HT1080 (cell line): ENCODE measurements at places on chromosomes 3 and 15.

GRCh38 chr3:116139641-116140040 is 305.6 kb downstream of the LSAMP start:
- peak; percentile 75 for DNase-seq

GRCh38 chr3:43994657-43995546 is 246.8 kb upstream of the TOPAZ1 start:
- DNase-seq: no peak

- no peak for DNase-seq
Observed at GRCh38 chr3:53836084-53836872, 9.9 kb downstream of the CHDH start.

- no peak for DNase-seq
Observed at GRCh38 chr3:73107676-73108187, 46.3 kb downstream of the EBLN2 start.

GRCh38 chr3:169509359-169509758 is 154.2 kb downstream of the MECOM start:
- DNase-seq: no peak

GRCh38 chr15:67047149-67047661 is 18.2 kb upstream of the SMAD3 start:
- no peak for DNase-seq

DNA sequence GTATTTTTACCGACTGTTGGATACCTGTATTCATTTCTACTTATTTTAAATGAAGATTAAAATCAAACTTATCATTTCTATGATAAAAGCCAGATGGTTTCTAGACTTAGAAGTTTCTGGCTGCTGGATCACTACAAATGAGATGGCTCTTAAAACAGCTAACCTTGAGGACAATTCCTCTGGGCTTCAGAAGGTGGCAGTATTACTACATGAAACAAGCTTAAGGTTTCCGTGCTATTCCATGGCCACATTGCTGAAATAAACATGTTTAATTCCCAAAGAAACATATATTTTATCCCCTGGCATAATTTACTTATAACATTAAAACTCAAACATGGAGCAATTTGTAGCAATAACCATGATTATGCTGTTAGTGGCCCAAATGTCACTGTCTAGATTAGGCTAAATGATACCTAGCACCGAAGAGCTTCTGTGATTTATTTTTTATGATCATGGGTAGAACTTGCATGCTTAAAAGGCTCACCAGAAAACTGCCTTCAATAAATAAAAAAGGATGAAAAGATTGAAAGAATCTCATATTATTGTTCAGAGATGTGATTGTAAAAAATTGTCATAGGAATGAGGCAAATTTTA is 204.0 kb upstream of the NANOGP8 start:
- DNase-seq: peak; percentile 41

DNA sequence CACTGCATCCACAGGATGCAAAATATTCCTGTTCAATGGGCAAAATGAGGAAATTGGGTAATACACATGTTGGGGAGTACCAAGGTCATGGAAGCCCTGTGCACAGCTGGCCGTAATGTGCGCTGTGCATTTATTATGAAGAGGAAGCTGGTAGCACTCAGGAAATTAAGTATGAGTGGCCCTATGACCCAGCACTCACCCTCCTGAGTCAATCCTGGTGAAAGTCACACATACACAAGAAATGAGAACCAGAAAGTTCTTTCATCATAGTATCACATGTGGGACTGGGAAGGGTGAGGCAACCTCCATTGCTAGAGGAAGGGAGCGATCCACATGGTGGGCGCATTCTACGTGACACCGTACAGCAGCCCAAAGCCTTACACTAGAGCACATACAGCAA is 11.4 kb upstream of the PRR20G start:
- no peak for DNase-seq

- DNase-seq: no peak
Observed at GRCh38 chr15:56086566-56086965, 93.2 kb upstream of the NEDD4 start.

DNA sequence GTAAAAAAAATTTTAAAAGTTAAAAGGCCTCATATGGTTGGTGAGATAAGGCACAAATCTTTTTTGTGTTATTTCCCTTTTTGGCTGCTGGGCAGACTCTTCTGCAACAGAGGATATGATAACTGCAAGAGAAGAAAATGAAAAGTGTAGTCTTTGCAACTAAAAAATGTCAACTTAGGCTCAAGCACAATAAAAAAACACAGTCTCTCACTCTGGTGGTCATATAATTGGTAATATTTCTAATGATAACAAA is 15.4 kb downstream of the COMMD2 start:
- DNase-seq: no peak

DNA sequence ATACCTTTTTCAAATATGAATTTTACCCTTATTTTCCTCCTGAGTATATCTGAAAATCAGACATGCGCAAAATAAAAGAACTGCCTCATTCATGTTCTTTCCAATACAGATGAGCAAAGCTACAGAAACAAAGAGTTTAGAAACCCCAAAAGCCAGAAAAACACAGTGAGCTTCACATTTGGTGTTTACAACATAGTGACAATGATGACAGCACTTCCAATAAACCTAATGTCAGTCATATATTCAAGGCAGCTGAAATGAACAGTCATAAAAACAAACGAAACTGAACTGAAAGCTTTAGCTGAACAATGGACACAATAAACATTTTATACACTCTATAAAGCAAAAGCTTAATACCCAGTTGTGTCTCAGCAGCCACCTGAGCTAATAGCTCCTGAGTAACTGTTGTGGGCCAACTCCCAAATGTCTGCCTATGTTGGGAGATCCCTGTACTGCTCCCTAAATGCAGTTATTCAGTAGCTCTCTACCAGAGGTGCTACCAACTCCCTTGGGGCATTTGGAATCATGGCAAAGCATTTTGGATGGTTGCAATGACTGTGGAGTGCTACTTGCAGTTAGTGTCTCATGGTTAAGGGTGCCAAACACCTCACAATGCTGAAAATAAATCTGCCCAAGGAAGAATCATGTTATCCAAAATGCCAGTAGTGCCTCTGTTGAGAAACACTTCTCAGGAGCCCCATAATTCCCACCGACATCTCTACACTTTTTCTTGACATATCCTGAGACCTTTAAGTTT is 131.5 kb downstream of the TGFBR2 start:
- no peak for DNase-seq

DNA sequence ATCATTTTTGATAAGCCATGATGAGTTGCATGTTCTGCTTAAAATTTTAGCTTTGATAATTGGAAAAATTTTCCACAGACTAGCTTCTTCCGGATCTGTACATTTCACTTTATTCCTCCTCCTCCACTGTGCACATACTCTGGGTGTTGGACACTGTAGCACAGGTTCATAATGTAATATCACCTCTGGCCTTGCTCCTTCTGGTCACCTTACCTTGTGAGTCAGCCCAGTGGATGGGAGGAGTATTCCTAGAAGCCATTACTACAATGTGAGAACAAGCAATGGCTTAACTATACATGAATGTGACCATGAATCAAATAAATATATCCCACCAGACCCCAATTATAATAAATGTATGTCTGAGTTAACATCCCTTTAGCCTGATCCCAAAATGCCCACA is 6.1 kb upstream of the CDCP1 start:
- no peak for DNase-seq

DNA sequence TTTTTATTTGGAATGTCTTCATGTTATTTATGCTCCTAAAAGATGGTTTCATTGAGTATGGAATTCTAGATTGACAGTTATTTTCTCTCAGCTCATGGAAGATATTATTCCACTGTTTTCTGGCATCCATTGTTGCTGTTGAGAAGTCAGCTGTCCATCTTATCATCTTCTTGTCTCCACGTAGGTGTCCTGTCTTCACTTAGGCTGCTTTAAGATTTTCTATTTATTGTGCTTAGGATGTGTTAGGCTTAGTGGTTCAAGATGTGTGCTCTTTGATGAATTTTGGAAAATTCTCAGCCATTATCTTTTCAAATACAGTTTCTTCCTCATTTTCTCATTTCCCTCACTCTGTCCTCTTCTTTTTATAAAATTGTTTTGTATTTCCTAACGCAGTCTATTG is 52.0 kb downstream of the SNRK start:
- DNase-seq: no peak

GRCh38 chr3:196051282-196052076 is 30.4 kb downstream of the TFRC start:
- no peak for DNase-seq

- no peak for DNase-seq
Observed at GRCh38 chr3:71709908-71710511, 15.2 kb downstream of the EIF4E3 start.

- DNase-seq: no peak
Observed at GRCh38 chr3:57825116-57825515, 69.0 kb downstream of the SLMAP start.

DNA sequence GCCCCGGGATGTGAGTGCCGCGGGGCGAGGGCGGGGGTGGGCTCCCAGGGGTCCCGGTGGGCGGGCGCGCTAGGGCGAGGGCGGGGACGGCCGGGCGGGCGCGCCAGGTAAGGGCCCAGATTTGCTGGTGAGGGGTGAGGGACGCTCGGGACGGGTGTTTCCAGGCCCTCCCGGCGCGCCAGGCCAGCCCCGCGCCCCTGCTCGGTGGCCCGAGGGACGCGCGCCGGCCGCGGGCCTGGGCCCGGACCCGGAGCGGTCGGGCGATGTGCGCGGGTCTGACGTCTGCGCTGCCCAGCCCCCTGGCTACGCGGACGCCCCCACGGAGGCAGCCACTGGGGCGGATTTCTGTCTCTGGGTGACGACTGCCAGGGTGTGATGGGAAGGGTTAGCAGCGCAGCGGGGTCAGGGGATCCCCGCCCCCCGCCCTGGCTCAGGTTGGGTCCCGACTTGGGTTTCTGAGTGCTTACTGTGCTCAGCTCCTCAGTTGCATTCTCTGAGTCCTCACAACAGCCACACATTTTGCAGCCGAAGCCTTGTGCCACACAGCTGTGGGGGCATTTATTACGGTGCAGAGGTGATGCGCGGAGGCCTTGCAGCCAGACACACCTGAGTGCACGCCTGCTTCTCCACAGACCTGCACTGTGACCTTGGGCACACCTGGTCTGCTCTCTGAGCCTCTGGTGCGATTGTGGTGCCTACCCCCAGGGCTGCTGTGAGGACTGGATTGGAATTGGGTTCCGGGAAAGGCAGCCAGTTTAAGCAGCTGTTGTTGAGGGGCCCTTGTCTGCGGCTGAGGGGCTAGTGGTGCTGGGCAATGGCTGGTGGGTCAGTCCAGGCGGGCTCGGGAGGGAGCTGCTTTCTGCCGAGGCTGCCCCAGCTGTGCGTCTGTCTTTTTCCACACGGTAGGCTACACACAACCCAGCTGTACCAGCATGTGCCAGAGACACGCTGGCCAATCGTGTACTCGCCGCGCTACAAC is 523 bp downstream of the HDAC11 start:
- DNase-seq: no peak

GRCh38 chr15:63238796-63239195 is 38.6 kb upstream of the APH1B start:
- DNase-seq: peak; percentile 56
